ENCODE measurements at places on chromosomes 12 and 14. TPM values are rescaled to one million over a fixed set of nuclear protein-coding genes. Genes with fewer than 3 reads are reported as not detected.

RPS6KA5 gene
- 0.95 TPM for polyA plus RNA-seq

TXNDC16 gene
- 2.6 TPM for polyA plus RNA-seq

DNA sequence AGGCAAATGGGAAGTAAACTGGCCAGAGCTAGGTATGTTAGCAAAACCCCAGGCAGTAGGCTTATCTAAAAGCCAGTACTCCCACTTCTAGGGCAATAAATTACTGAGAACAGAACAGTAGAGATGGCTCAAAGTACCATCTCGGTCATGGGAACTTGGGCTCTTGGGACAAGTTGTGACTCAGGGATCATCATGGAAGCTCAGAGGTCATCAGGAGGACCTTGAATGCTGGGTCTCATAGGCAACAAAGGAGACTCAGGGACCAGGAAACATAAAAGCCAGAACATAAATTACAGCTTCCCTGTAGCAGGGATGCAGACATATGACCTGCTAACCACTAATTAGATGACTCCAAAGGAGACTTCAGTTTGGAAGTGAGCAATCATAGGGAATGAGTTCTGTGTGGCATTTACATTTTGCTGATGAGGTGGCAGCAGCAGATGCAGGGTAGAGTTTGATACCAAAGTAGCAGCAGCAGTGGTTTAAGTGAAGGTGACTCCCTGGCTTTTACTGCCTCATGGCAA, 97.6 kb upstream of the SCAF11 start:
- no peak for DNase-seq

DNA sequence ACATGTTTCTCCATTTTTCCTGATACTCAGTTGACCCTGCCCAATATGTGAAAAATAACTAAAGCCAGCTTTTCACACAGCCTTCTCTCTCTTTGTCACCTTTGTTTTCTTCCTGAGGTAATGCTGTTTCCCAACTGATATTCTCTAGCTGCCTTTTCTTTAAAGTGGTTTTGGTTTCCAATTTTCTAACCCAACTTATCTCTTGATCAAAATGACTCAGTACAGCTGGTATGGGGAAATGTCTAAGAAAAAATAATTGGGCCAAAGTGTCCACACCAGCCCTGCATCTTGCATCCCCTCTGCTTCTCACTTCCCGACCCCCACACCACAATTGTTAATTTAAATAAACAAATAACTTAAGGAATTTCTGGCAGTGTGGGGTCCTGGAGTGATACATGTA, 193.8 kb downstream of the SYT1 start:
- DNase-seq: no peak

DNA sequence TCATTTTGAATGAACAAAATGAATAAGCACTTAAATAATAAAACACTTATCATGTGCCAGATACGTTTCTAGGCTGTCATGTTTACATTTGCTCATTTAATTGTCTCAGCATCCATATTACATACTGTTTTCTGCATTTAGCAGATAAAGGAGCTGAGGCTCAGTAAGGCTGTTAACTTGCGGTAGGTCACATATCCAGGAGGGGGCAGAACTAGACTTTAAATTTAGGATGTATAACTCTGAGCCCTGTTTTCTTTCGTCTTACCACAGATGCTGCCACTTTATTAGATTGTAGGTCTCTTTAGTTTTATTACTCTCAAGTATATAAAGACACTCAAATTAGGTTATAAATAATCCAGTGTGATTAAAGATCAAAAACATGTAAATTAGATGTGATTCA, 17.7 kb downstream of the IRAK4 start:
- DNase-seq: no peak

DNA sequence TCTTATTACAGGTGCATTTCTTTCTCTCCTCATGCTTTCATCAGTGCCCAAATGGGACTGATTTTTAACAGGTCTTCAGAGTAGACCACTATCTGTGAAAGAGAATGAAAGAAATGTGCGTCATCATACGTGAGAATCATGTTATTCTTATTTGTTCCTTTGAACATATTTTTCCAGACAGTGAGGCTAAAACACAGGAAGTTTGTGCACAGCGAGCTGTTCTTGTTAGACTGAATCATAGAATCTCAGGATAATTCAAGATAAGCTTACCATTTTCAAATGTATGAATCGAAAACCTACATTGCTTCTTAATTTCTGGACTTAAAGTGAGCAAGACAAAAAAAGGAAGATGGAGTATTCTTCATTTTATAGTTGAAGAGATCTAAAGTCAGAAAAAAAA, 383.1 kb downstream of the EGLN3 start:
- DNase-seq: no peak
